ENCODE measurements at places on chromosomes 5 and 9.

DNA sequence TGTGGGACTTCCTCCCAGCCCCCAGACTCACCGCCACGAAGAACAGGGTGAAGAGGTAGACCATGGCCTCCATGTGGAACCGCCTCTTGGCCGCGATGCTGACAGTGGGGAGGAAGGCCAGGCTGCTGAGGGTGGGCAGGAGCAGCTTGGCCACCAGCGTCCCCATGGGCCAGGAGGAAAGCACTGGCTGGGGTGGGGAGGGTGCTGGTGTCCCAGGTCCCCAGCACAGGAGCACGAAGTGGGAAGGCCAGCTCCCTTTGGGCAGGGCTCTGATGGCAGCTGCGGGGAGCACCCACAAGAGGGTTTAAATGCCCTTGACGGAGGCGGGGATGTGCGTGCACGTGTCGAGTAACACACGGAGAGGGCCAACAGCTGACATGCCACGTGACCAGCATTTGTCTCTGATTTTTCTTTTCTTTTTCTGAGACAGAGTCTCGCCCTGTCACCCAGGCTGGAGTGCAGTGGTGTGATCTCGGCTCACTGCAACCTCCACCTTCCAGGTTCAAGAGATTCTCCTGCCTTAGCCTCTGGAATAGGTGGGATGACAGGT lies at the start of gene MYMK:
Gene MYMK, minus strand, starts transcription at position 281 of the 550 bp plus-strand sequence. Its CDS starts 115 bp downstream, at position 166.
- DNase-seq: no peak

DNA sequence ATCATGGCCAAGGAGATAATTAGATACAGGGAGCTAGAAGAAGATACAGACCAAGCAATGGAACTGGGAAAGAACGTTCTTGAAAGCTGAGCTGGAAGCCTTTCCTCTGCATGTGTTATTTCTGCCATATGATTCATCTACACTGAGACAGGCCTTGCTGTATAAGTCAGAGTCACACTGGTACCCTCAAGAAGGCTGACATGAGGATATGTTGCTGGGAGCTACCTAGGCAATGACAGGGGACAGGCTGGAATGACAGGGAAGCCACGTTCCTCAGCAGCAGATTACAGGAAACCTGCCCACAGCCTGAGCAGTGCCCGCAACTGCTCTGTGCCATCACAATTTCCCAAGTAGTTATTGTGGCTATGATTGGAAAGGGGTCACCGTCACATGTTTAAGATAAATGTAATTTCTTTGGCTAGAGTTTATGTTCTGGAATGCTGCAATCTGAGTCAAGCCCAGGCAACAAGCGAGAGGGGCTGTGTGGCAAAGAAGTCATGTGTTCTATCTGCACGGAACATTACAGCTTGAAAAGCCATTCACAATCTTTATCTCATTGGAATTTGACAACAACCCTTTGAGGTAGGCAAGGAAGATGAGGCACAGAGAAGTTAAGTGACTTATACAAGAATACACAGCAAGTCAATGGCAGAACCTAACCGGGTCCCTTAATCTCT lies 108.2 kb downstream of the TTLL11 start:
- DNase-seq: peak; percentile 86

DNA sequence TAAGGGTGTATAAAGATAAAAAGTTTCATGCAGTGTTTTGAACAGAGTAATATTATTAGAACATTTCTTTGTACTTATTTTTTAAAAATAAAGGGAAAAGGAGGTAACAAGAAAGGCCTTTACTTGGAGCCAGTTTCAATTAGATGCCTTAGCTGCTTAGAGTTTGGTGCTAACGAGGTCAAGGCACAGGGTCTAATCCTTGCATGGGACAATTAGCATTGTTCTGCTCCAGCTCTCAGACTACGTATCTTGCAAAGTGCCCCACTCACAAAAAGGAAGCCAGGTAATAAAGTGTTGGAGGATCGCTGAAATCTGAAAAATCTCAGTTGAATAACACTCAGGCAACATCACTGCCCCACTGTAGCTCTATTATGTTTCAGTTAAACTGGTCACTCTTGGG lies 2011.3 kb downstream of the EFNA5 start:
- DNase-seq: no peak

GRCh38 chr5:108353087-108353486 lies 28.8 kb downstream of the FBXL17 start:
- no peak for DNase-seq

DNA sequence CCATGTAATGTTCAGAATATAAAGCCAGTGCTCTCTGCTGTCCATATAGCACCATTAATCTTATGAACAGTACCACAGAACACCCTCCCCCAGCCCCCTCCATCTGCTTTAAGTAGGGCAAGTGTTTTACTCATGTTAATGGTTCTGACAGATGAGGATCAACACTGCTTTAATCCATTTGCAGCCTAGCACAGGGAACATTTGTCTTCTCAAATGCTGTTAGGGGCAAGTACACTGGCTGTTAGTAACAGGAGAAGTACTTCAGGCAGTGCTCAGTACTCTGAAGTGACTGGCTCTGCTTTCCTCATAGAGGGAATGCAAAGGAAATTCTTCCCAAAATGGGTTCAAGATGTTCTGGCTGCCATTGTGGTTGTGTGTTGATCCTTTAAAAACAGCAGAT lies 202.6 kb downstream of the DCP2 start:
- peak; percentile 42 for DNase-seq

DNA sequence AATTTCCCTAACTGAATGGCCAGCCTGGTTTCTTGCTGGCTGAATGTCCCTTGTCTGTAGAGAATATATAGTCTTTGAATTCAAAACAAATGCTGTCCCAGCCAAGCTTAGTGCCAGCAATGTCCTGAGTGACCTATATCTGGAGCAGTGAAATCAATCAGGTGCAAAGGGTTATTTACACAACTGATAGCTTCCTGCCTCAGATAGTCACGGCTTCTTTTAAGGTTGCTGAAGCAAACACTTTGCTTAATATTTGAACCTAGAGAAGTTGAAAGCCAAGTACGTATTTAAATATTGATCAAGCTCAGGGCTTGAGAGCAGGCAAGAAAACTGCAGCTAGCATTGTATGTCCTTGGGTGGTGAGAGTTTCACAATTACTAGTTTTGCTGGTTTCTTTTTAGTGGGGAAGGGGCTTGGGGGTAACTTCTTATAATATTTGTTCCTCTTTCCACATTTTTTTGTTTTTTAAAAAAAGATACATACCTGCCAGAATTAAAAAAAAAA lies 2.0 kb upstream of the ARHGEF28 start:
- no peak for DNase-seq

GRCh38 chr5:67156976-67157583 lies 39.5 kb downstream of the CD180 start:
- peak; percentile 20 for DNase-seq

- no peak for DNase-seq
These were observed 14.4 kb downstream of the CARD19 start for GRCh38 chr9:93110311-93110855.

GRCh38 chr5:91851670-91852069 lies 468.6 kb upstream of the ARRDC3 start:
- DNase-seq: no peak

GRCh38 chr5:69188811-69189161 lies 597 bp upstream of the CENPH start:
- no peak for DNase-seq

DNA sequence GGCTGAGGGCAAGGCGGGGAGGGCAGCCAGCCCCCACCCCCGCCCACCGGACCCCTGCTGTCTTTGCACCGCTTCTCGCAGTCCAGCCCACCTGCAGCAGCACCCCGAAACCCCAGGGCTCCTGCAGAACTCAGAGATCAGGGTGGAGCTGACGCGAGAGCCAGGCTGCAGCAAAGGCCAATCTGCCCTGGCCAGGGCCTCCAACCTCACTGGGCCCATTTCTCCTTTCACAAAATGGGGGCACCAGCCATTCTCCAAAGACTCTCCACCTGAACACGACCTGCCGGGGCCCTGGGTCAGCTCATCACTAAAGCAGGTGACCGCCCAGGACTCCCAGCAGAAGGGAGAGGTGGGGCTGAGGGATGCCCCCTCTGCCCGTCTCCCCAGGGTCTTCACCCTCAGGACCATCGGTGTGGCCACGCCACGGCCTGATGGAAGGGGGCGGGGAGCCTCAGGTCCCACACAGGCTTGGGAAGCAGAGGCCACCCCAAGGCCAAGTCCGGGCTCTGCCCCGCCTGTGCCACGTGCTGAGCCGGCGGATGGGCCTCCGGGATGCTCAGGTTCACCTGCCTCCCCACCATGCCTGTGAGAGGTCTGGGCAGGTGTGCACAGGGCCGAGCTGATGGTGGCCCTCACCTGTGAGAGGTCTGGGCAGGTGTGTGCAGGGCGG lies 13.1 kb downstream of the NACC2 start:
- DNase-seq: no peak

GRCh38 chr9:1434052-1434767 lies 384.1 kb downstream of the DMRT2 start:
- peak; percentile 14 for DNase-seq

All from fibroblast of skin of scalp (primary cell).